CD4-positive, alpha-beta T cell treated with Interleukin-4 for 1 hour (primary cell): ENCODE measurements at places on chromosomes 2 and 18.

DNA sequence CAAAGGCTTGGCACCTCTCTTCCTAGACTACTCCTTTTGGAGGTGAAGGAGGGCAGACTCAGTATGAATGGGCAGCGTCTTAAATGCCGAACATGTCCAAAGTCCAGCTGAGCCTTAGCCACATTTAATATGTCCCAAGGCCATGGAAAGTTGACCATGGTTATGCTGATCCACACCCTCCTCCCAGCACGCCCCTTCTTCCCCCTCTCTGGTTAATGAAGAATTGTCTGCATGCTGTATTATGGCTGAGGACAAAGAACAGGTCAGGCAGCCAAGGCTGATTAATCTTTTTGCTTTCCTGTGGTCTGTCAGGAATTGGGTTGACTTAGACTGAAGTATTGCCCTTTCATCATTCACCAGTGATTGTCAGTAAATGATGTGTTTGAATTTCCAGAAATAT is 5.8 kb upstream of the MYOM1 start:
- DNase-seq = no peak

DNA sequence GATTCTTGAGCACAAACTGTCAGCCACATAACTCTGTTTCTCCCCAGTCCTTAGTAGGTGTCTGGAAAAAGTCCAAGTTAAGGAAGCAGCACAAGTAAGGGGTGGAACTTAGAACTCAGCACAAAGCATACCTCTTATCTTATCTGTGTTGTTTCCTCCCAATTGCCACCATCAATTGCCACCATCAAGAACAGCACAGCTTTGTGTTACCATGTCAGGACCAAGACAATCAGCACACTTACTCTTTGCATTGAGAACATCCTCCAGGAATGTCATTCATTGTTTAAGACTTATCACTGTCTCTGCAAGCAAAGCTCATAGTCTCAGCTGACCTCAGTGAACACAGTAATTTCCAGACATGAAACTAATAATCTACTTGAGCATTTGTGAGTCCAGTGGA is 212.7 kb upstream of the FSHR start:
- DNase-seq = no peak

GRCh38 chr2:121565389-121566250 is 34.9 kb downstream of the RNU4ATAC start:
- no peak for DNase-seq

DNA sequence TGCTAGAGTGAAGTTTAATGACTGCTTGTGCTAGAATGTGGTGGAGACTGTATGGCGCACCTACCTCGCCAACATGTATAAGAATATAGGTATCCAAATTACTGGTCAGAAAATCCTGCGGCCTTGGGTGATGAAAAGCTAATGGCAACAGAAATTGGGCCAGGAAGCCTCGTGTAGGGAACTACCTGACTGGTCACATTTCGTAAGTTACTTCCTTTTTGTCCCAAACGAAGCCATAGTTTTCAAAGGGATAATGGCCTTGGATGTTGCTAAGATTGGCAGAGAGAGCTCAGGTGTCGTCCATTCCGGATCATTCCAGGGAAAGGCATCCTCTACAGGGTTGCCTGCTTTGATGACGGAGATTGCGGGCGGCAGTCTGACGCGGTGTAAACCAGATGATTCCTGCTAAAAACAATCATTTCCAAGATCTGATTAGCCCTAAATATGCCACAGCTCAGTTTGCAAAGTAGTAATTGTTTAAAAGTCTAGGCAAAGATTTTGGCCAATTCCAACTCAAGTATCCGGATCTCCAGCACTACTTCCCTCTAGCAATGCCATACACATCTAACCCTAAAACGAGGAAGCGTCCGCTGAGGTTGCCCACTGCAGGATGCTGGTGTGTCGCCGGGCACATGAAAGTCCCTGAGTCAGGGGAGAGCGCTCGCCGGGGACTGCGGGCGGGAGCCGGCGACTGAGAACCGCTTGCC is 708 bp upstream of the MALT1 start:
- DNase-seq = no peak

DNA sequence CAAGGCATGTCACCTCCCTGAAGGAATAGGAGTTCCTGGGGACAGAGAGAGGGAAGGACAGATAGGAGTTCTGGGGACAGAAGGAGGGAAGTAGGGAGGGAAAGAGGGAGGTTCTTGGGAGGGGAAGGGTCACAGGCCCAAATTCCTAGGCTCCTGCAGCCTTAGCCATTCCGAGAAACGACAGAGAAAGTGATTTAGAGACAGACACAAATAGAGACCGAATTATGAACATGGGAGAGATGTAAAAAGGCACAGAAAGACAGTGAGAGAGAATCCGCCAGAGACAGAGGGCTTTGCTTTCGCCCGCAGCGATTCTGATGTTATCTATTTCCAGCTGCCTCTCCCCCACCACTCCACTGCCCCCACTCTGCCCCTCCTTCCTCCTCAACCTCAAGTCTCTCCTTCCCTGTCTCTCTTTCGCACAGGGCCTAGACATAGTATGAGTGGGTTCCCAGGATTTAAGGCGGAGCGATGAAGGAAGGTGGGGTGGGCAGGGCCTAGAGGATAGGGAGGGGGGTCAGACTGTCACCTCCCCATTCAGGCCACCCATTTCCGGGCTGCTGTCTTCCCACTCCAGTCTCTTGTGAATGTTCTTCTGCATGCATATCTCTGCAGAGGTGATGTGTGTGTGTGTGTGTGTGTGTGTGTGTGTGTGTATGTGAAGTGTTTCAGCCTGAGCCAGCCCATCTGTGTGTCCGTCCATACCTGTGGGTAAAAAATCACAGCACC is 3.3 kb upstream of the WNT6 start:
- DNase-seq = no peak

GRCh38 chr2:46870051-46870839 is 45.4 kb downstream of the MCFD2 start:
- DNase-seq = no peak

DNA sequence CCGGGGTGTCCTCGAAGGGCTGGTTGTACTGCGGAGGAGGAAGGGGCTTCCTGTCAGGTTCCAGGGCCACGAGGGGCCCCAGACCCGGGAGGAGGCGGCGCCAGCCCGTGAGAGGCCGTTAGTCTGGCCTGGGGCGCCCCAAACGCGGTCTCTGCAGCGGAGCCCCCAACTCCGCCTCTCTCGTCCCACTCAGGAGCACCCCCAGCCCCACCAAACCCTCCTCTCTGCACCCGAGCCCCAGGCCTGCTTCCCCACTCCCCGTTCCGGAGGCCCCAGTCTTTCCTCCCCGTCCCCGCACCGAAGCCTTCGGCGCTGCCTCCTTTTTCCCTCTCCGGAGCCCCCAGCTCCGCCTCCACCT is 473 bp downstream of the HJURP start:
- no peak for DNase-seq

- no peak for DNase-seq
These were observed 3.2 kb downstream of the SH3YL1 start for GRCh38 chr2:260507-261161.

- no peak for DNase-seq
These were observed 319.8 kb upstream of the GULP1 start for GRCh38 chr2:187971893-187972292.

- no peak for DNase-seq
These were observed 83.4 kb upstream of the CYP20A1 start for GRCh38 chr2:203155406-203155805.
